Activated naive CD4-positive, alpha-beta T cell treated with Interleukin-2 at 50 U/mL for 16 hours (primary cell): ENCODE measurements at places on chromosomes 13 and 19.

- DNase-seq: no peak
These were observed 144.0 kb downstream of the IRS2 start for GRCh38 chr13:109642358-109642757.

- DNase-seq: no peak
These were observed 81.9 kb downstream of the RAB20 start for GRCh38 chr13:110479648-110480047.

GRCh38 chr19:56601375-56601774 is 6.3 kb downstream of the ZNF71 start:
- no peak for DNase-seq

DNA sequence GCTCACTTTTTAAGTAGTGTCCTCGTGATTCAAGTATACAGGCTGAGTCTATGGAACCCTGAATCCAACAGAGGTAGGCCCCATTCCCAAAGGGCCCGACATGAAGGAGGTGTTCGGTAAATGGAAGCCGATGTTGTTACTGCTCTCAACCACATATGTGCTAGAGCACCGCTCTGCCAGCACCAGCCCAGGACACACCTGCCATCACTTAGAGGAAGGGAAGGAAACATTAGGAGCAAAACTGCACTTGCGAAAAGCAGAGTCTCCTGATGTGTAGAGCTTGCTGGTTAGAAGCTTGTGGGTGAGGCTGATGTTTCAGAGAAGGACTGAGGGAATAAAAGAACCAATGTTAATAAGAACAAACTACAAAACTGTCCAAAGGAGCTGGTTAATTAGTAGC is 9.4 kb upstream of the CCDC97 start:
- no peak for DNase-seq

GRCh38 chr19:41703602-41704293 is 4.7 kb upstream of the CEACAM5 start:
- DNase-seq: no peak
